Activated CD4-positive, alpha-beta T cell treated with anti-CD3 and anti-CD28 coated beads, Interleukin-2, amount 10 ng/mL, durations not matched to agents 7 days and 5 days (primary cell): ENCODE measurements at places on chromosomes 7 and 10. TPM values are rescaled to one million over a fixed set of nuclear protein-coding genes. Genes with fewer than 3 reads are reported as not detected.
A peak's percentile ranks its signal among the peaks of the same experiment; 100 is the strongest.

DNA sequence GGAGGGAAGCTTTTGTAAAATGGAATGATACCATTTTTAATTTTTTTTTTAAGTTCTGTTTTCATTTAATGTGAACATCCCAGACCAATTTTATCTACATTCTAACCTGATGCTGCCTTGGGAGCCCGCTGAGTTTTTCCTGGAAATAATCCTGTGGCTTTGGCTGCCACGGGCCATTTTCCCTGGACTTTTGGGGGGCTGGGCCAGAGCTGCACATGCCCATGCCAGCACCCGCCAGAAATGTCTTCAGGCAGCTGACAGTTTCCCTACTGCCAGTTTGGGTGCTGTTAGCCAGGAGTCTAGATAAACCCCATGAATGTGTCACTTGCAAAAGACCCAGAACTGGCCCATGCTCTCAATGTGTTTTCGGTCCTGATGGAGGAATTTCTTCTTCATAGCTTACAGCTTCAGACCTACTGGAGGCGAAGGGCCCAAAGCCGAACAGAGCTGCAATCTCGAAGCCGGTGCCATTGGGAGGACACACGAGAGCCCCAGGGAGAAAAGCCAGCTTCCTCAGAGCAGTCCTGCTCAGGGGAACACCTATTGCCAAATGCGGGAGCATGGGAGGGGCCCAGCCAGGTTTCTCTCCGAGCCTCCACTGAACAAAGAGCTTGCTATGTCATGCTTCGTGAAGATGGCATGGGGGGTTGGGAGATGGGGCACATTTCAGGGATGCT is 444.2 kb upstream of the MKI67 start:
- H3K27ac ChIP-seq, result no peak overlapping the region
- H3K36me3 ChIP-seq, result no peaks in the 10 kb centered on the region
- no peak for DNase-seq
- H3K4me1 ChIP-seq, result no peaks in the 10 kb centered on the region
- no peaks in the 10 kb centered on the region for H3K27me3 ChIP-seq

The KEL gene
- total RNA-seq, result 0.15 TPM

- no peaks in the 10 kb centered on the region for H3K27me3 ChIP-seq
- no peak for DNase-seq
- no peak overlapping the region for H3K27ac ChIP-seq
- no peaks in the 10 kb centered on the region for H3K36me3 ChIP-seq
- no peaks in the 10 kb centered on the region for H3K4me1 ChIP-seq
These were observed 65.9 kb upstream of the MEOX2 start for GRCh38 chr7:15752377-15752776.

GRCh38 chr10:15526754-15527153 is 155.7 kb upstream of the FAM171A1 start:
- no peak overlapping the region for H3K27ac ChIP-seq
- no peak overlapping the region for H3K4me3 ChIP-seq
- no peaks in the 10 kb centered on the region for H3K36me3 ChIP-seq
- H3K27me3 ChIP-seq, result no peaks in the 10 kb centered on the region
- no peaks in the 10 kb centered on the region for H3K4me1 ChIP-seq
- no peak for DNase-seq

DNA sequence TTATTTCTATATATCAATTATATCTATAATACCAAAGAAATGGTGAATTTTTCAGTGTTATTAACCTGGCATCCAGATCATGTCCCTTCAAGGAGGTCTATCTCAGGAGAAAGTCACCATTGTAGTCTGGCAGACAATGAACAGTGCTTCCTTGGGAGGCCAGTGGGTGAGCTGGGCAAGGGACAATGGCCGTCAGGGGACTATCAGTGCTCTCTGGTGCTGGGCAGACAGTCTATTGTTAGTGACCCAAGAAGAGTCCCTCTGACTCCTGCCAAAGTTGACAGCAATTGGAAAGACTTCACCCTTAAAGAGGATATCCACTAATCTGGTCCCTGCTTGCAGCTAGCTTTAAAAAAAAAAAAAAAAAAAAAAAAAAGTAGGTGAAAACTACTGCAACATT is 7.1 kb downstream of the JAZF1 start:
- H3K4me3 ChIP-seq, result no peak overlapping the region
- H3K4me1 ChIP-seq, result peaks cover 11% of the 10 kb centered on the region
- DNase-seq, result no peak
- H3K27ac ChIP-seq, result no peak overlapping the region

DNA sequence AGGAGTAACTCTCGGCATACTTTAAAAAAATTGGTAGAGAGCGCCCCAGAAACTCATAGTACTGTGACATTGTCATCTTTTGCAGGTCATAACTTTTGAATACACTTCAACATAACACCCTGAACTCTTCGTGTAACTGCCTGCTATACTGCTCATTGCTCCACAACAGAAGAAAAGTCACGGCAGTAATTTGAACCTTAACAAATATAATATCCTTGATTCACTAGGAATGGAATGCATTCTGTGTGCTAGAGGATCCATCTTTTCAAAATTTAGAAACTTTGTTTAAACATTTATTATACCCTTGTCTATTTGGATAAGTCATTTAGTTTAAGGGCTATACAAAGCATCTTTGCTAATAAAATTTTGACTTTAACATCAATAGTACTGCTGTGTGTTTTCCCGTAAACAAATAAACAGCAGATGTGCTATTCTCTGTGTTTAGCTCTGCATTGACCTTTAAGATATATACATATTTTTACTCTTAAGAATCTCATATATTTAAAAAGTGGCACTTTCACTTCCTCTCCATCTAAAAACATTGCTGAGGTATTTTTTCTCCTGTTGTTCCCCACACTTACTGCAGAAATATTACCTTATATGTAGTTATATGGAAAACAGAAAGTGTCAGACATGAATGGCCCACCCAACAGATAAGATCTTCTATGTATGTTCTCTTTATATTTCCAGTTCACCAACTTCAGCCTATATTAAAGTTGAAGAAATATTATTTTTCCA is 217.6 kb upstream of the TMEM229A start:
- H3K36me3 ChIP-seq, result no peaks in the 10 kb centered on the region
- no peak overlapping the region for H3K27ac ChIP-seq
- H3K4me3 ChIP-seq, result no peak overlapping the region
- no peaks in the 10 kb centered on the region for H3K4me1 ChIP-seq

The WIPF3 gene
- total RNA-seq, result not detected

DNA sequence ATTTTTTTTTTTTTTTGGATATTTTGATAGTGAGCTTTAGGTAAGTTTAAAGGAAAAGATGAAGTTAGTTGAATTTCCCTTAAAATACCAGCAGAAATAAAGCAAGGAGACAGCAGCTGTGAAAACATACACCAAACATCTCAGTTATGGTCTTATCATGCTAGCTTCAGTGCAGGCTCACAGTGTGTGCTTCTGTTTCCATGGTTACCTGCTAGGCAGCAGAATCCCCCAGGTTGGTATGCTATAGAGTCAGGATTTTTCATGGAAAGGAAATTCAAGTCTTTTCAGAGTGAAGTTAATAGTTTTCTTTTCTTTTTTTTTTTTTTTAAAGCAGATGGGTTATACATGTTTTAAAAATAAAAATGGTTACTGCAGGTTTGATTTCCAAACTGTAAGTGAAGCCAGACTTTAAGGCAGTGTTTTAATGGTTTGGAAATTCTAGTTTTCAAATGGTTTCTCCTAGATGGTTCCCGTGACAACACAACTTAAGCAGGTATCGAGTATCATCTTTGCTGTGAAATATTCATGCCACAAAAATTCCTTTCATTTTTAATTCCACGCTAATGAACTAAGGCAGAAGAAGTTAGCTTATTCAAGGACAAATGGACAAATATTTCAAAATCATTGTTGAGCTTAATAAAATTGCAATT is 230.9 kb downstream of the BICC1 start:
- H3K36me3 ChIP-seq, result no peaks in the 10 kb centered on the region
- no peak overlapping the region for H3K4me3 ChIP-seq
- no peaks in the 10 kb centered on the region for H3K4me1 ChIP-seq

The SLC18A3 gene
- total RNA-seq, result not detected

The CPA4 gene
- total RNA-seq, result not detected

The HOXA2 gene
- not detected for total RNA-seq

DNA sequence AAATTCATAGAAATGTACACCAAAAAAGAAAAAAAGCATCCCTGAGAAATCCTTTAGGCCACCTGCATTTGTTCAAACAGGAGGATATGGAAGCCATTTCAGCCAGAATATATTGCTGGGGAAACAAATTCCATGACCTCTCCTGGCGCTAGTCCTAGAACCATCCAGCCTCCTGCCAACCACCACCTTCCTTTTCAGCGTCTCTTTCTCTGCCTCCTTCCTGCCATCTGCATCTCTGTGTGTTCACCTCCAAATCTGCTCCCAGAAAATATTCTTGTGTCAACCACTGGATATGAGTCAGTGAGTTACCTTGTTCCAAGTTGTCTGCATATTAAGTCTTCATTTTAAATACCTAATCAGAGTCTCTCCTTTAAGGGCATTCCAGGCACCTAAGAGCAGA is 50.6 kb upstream of the NPY start:
- H3K4me1 ChIP-seq, result no peaks in the 10 kb centered on the region
- DNase-seq, result no peak
- no peak overlapping the region for H3K4me3 ChIP-seq

The SORCS3 gene
- not detected for total RNA-seq

DNA sequence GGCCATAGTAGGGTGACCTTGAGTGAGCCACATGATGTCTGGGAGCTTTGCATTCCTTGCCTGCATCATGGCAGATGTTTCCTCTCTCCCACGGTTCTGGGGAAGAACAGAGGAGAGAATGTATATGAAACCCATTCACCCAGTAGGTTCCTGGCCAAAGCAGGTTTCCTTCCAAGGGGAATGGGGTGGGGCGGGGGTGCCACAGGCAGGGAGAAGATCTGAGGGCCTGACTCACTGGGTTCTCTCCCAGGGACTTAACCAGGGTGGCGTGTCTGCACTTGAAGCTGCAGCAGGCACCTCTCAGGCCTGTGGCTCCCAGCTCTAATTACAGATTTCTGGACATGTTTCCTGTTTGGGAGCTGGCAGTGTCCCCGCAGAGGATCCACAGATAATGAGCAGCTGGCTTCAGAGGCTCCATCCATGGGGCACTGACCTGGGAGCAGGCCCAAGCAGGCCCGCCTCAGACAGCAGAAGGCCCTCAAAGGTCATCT is 50.2 kb upstream of the ZMIZ1 start:
- no peak for DNase-seq
- peaks cover 2% of the 10 kb centered on the region for H3K27me3 ChIP-seq
- no peaks in the 10 kb centered on the region for H3K4me1 ChIP-seq

DNA sequence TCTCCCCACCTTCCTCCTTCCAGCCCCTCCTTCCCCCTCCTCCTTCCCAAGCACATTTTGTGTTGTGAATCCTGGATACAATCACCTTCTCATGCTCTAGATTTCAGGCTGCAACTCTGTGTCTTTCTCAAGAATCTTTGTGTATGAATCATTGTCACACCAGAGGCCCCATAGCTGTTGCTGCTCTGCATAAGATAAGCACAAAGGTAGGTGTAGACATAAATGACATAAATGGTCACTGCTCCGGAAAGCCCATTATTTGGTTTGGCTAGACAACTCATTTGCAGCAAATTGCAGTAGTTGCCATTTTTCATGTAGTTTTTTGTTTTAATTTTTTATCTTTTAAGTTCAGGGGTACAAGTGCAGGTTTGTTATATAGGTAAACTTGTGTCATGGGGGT is 216.3 kb upstream of the NRP1 start:
- H3K4me1 ChIP-seq, result no peaks in the 10 kb centered on the region
- peaks cover 3% of the 10 kb centered on the region for H3K27me3 ChIP-seq
- H3K36me3 ChIP-seq, result no peaks in the 10 kb centered on the region
- no peak for DNase-seq
- H3K27ac ChIP-seq, result no peak overlapping the region

DNA sequence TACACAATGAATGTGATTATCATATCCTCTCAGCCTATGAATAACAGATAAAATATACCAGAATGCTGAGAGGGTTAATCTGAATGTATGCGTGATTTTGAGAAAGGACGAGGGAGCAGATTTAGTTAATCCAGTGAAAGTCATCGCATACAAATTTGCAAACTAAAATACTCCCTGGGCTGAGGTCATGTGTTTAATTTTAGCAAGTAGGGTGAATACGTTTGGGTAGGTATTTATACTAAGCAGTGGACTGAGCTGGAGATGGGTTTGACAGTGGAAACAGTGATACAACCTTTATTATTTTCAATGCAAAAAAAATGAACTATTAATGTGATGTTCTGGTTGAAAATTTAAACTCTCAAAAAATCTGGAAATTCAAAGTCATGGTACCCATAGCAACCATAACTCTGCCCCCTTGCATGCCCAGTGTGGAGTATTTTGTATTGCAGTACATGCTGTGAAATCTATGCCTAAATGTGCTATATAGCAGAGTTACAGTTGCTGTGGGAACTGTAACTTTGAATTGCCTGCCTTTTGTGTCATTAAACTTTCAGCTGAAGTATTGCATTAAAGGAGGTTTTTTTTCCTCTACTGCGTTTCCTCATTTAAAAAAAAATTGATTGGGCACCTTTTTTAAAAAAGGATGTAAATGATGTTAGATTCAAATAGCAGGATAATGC is 9.5 kb upstream of the ARID5B start:
- no peaks in the 10 kb centered on the region for H3K36me3 ChIP-seq
- H3K4me1 ChIP-seq, result peaks cover 5% of the 10 kb centered on the region
- no peak for DNase-seq
- H3K27me3 ChIP-seq, result no peaks in the 10 kb centered on the region
- no peak overlapping the region for H3K27ac ChIP-seq

DNA sequence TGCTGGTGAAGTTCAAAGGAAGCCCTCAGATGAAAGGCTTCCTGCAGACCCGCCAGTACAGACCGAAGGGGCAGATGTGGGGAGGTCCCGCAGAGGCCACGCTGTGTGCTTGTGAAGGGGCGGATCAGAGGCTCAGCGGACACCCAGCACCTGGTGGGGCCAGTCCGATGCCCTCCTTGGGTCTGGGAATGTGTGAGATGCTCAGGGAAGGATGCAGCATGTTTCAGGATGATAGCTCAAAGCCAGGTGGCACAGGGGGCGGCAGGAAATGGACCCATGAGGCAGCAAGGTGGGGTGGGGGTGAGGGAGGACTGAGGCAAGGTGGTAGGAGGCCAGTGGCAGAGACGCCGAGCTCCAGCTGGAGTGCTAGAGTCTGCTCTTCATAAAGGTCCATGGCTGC is 27.9 kb upstream of the HSPA12A start:
- no peak for DNase-seq
- no peaks in the 10 kb centered on the region for H3K36me3 ChIP-seq
- H3K27ac ChIP-seq, result no peak overlapping the region
- H3K27me3 ChIP-seq, result peaks cover 17% of the 10 kb centered on the region
- H3K4me3 ChIP-seq, result no peak overlapping the region
- H3K4me1 ChIP-seq, result no peaks in the 10 kb centered on the region

DNA sequence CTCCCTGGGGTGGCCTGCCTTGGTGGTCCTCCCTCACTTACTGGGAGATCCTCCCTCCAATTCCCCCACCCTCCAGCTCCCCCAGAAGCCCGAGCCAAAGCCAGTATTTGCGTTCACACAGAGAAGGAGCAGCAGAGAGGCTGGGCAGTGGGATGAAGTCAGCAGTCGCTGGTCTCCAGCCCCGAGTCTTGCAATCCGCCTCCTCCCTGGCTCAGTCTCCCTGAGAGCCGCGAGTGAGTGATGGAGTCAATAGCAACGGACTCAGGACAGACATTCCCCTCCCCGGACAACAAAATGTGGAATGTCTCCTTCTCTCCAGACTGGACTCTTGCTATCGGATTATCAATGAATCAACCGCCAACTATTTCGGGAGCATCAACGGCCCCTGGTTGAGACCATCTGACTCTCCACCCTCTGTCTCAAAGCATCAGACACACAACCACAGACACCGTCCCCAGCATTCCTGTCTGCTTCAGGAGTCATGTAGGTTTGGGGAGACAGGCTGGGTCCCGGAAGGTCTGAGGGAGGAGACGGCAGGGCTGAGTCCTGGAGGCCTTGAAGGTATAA is 178.4 kb downstream of the SH3PXD2A start:
- H3K4me1 ChIP-seq, result peaks cover 13% of the 10 kb centered on the region
- peak overlapping the region; percentile 92 for H3K27ac ChIP-seq
- H3K4me3 ChIP-seq, result no peak overlapping the region
- no peaks in the 10 kb centered on the region for H3K36me3 ChIP-seq
- H3K27me3 ChIP-seq, result no peaks in the 10 kb centered on the region
- DNase-seq, result no peak
